Spleen (tissue), 13 donors: ENCODE measurements at places on chromosomes 2 and 18. TPM values are rescaled to one million over a fixed set of nuclear protein-coding genes. Genes with fewer than 3 reads are reported as not detected.

The RNF125 gene
- 7.2 TPM for total RNA-seq

- no peaks in the 10 kb centered on the region for H3K27me3 ChIP-seq
- no peak overlapping the region for H3K4me3 ChIP-seq
- no peak overlapping the region for H3K27ac ChIP-seq
- DNase-seq, result no peak
- H3K4me1 ChIP-seq, result no peaks in the 10 kb centered on the region
Observed at GRCh38 chr2:132605236-132606180, 64.5 kb downstream of the LYPD1 start.

- no peak for DNase-seq
- peaks cover 6% of the 10 kb centered on the region for H3K4me1 ChIP-seq
- no peaks in the 10 kb centered on the region for H3K36me3 ChIP-seq
- no peaks in the 10 kb centered on the region for H3K27me3 ChIP-seq
Observed at GRCh38 chr2:27275211-27276150, at the start of gene DNAJC5G. Gene DNAJC5G (plus strand): TSS chr2:27275433. CDS start chr2:27276729, 1,296 bp downstream.

DNA sequence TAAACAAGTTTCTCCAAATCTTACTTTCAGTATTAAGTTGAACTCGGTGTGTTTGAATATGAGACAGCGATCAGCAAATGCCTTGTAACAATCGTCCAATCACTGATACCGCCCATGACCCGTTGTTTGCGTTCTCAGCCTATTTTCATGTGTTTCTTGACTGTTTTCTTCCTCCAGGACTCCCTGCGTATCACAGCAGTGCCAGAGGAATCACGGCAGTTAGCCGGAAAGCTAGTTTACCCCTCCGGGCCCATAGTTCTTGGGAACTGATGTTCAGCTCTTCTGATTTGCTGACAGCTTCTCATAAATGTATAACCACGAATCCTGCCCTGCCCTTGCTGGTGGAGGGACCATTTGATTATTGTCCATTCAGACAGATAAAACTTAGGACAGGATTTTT is 42.2 kb upstream of the TPO start:
- H3K27me3 ChIP-seq, result no peaks in the 10 kb centered on the region
- H3K27ac ChIP-seq, result no peak overlapping the region
- H3K4me3 ChIP-seq, result no peak overlapping the region
- H3K36me3 ChIP-seq, result no peaks in the 10 kb centered on the region
- no peak for DNase-seq
- H3K4me1 ChIP-seq, result no peaks in the 10 kb centered on the region

DNA sequence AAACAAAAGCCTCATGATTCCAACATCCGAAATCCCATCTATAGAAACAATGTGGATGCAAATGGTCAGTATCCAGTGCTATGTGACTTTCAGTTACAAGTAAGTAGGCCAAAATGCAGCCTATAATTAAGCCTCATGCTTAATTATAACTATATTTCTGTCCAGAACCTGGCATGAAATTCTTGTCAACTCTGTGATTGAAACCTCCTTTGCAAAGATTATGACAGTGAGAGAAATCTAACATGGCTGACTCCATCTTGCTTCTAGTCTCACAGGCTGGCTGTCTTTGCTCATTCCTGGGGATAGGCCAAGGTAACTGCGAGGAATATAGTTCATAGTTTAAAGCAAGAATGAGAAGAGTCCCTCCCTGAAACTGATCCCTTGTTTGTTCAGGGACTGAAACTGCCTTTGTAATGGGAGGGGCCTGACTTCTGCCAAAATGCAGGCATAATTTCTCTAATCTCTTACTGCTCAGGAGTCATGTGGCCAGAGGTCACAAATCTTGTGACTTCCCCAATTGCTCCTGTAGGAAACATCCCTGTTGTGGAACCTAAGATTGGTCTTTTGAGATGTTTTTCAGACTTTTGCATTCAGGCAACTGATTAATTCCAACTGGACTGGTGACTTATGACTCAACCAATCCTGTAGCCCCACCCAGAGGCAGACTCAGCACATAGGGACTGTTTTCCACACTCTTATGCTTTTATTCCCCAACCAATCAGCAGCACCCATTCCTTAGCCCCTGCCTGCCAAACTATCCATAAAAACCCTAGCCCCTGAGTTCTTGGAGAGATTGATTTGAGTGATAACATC is 84.5 kb upstream of the TLK1 start:
- H3K36me3 ChIP-seq, result no peaks in the 10 kb centered on the region
- H3K4me3 ChIP-seq, result no peak overlapping the region
- DNase-seq, result no peak
- peaks cover 14% of the 10 kb centered on the region for H3K4me1 ChIP-seq
- H3K27ac ChIP-seq, result peak overlapping the region; percentile 14
- no peaks in the 10 kb centered on the region for H3K27me3 ChIP-seq

GRCh38 chr2:59677158-59677557 is 876.3 kb downstream of the BCL11A start:
- no peak for DNase-seq
- H3K27me3 ChIP-seq, result no peaks in the 10 kb centered on the region

DNA sequence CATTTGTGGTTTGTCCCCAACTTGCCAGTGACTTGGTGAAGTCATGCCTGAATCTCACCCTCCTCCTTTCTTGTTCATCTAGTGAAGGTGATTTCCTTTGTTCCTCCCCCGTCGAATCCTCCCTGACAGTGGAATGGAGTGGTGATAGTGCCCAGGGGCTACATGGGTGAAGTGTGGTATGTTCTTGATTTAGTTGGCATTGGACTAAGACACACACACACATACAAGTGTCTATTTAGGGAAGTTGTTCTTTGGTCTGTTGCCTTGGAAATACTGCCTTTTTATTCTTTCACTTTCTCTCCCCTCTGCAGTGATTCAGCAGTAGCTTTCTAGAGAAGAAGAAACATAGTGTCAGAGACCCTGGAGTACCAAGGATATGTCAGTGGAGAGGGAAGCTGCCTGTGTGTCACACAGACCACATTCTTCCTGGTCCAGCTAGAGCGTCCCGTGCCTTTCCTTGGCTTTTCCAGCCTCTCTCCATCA is 10.9 kb downstream of the INPP4A start:
- DNase-seq, result peak; percentile 74
- H3K27me3 ChIP-seq, result no peaks in the 10 kb centered on the region
- H3K36me3 ChIP-seq, result no peaks in the 10 kb centered on the region
